ENCODE measurements at places on chromosomes 3 and 15. TPM values are rescaled to one million over a fixed set of nuclear protein-coding genes. Genes with fewer than 3 reads are reported as not detected.

The ATP1B3 gene
- total RNA-seq = 209 TPM

The LRRN1 gene
- not detected for total RNA-seq

The SOX14 gene
- not detected for total RNA-seq

The TF gene
- 0.69 TPM for total RNA-seq

The SCAANT1 gene
- total RNA-seq = not detected

The DUOXA2 gene
- not detected for total RNA-seq

The IL5RA gene
- total RNA-seq = not detected

The ZBTB47 gene
- 6.5 TPM for total RNA-seq

Measured in A549 treated with CORT108297 at 1 μM for 4 hours (cell line).